Progenitor cell of endocrine pancreas (in vitro differentiated cells): ENCODE measurements at places on chromosomes 16 and 17. TPM values are rescaled to one million over a fixed set of nuclear protein-coding genes. Genes with fewer than 3 reads are reported as not detected.

Gene SMPD3
- total RNA-seq: 1.7 and 2.8 TPM in 2 replicates

Gene CDH11
- 5.5 and 6.0 TPM in 2 replicates for total RNA-seq

Gene SCNN1B
- not detected in 2 replicates for total RNA-seq

Gene ZACN
- 0.36 and 0.96 TPM in 2 replicates for total RNA-seq

Gene CDRT15L2
- total RNA-seq: not detected in 2 replicates

Gene DRG2
- total RNA-seq: 42.9 and 49.3 TPM in 2 replicates

Gene TERB1
- total RNA-seq: 0.29 TPM in 1 of 2 replicates, not detected in the other

Gene KRT24
- not detected in 2 replicates for total RNA-seq

Gene NOL3
- 9.4 and 12.7 TPM in 2 replicates for total RNA-seq

Gene BCKDK
- 40.1 and 41.7 TPM in 2 replicates for total RNA-seq

Gene RGS11
- 2.4 TPM in 2 replicates for total RNA-seq

DNA sequence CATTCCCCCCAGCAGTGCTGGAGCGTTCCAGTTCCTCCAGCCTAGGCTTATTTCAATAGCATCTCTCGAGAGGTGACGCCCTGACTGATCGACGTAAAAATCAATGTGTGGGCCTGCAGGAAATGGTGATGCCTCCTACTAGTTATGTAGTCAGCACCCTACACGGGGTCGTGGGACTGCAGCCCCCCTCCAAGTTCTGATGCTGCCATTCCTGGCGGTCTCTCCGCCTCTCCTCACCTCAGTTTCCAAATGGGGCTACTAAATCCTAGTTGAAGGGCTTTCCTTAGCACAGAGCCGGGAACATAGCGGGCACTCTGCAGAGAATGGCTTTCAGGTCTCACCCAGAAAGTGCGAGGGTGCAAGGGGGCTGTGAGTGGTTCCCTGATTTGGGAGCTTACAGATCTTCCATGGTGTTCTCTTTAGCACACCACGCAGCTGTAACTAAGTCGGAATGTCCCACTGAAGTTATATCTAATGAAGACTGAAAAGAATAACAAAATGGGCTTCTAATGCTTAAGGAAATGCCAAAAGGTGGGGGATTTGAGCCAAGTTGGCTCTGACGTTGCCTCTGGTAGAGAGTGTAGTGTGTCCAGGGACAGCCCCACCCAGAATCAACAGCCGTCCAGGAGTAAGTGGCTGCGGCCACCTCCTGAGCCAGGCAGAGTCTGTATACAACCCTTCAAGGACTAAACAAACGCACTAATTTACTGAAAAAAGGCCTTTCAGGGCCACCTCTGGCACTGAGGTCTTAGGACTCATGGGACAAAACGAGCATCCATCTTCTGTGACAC is 299.7 kb upstream of the FOXF1 start:
- no peaks in the 10 kb centered on the region for H3K36me3 ChIP-seq
- peaks cover 11% of the 10 kb centered on the region for H3K4me1 ChIP-seq
- H3K27ac ChIP-seq: no peak overlapping the region
- H3K4me3 ChIP-seq: no peak overlapping the region
- DNase-seq: no peak

GRCh38 chr16:58176608-58177352 is 21.1 kb downstream of the CSNK2A2 start:
- no peak for DNase-seq
- no peaks in the 10 kb centered on the region for H3K27me3 ChIP-seq
- H3K4me1 ChIP-seq: no peaks in the 10 kb centered on the region
- no peak overlapping the region for H3K4me3 ChIP-seq
- peaks cover 22% of the 10 kb centered on the region for H3K36me3 ChIP-seq
- peak overlapping the region; percentile 73 for H3K27ac ChIP-seq

DNA sequence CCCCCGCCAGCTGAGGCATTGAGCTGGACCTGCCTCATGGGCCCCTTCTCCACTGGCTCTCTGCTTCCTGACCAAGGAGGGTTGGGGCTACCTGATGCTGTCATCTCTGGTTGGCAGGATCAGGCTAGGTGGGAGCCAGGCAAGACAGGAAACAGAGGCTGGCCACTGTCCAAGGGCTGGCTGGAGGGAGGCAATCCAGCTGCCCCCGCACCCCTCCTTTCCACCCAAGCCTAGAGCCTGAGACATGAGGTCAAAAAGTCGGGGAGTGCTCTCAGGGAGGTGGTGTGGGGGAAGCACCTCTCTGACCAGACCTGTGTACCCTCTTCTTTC is 14.5 kb downstream of the NGFR start:
- H3K4me3 ChIP-seq: no peak overlapping the region
- no peak for DNase-seq
- H3K36me3 ChIP-seq: no peaks in the 10 kb centered on the region
- no peak overlapping the region for H3K27ac ChIP-seq

- peaks cover 34% of the 10 kb centered on the region for H3K27me3 ChIP-seq
- H3K4me1 ChIP-seq: no peaks in the 10 kb centered on the region
- DNase-seq: no peak
- no peaks in the 10 kb centered on the region for H3K36me3 ChIP-seq
- no peak overlapping the region for H3K4me3 ChIP-seq
Measured at GRCh38 chr17:17403899-17404576, 72.8 kb upstream of the MED9 start.

- H3K27ac ChIP-seq: no peak overlapping the region
- H3K36me3 ChIP-seq: peaks cover 2% of the 10 kb centered on the region
- DNase-seq: no peak
- no peaks in the 10 kb centered on the region for H3K27me3 ChIP-seq
Measured at GRCh38 chr16:72927199-72928089, 120.5 kb downstream of the ZFHX3 start.

- H3K27ac ChIP-seq: no peak overlapping the region
- no peaks in the 10 kb centered on the region for H3K4me1 ChIP-seq
- H3K36me3 ChIP-seq: peaks cover 10% of the 10 kb centered on the region
- no peaks in the 10 kb centered on the region for H3K27me3 ChIP-seq
Measured at GRCh38 chr17:21191698-21192097, 22.3 kb downstream of the TMEM11 start.

GRCh38 chr16:69040144-69040909 is 65.1 kb upstream of the HAS3 start:
- no peak overlapping the region for H3K4me3 ChIP-seq
- no peak overlapping the region for H3K27ac ChIP-seq
- DNase-seq: no peak
- H3K27me3 ChIP-seq: no peaks in the 10 kb centered on the region
- H3K36me3 ChIP-seq: peaks cover 7% of the 10 kb centered on the region
- no peaks in the 10 kb centered on the region for H3K4me1 ChIP-seq

DNA sequence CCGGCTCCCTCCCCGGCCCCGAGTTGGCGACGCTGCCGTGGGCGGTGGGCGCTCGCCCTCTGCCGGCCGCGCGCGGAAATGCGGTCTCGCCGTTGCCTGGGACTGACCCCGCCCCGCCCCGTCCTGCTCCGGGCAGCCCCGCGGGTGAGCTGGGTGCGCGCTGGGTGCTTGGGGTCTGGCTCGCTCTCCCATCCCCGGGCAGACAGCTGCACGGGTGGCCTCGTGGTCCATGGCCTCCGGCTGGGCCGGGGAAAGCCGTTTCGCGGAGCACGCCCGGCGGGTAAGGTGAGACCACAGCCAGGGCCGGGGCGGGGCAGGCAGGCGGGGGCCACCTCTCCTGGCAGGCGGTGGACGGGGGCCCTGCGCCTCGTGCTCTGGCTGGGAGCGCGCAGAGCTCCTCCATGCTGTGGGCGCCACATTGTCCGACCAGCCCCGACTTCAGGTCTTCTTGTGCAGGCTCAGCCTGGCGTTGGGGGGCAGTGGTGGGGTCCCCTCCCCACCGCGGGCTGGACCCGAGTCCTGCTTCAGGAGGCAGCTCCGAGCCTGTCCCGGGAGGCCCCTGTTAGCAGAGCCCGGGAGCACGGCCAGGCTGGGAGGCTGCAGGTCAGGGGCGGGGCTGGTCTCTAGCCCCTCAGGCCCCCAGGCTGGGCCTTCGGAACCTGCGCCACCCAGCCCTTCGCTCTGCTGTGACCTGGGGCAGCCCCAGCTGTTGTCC is 7.0 kb upstream of the C1QTNF8 start:
- H3K4me3 ChIP-seq: no peak overlapping the region
- DNase-seq: peak; percentile 76
- peaks cover 1% of the 10 kb centered on the region for H3K4me1 ChIP-seq
- no peaks in the 10 kb centered on the region for H3K36me3 ChIP-seq

DNA sequence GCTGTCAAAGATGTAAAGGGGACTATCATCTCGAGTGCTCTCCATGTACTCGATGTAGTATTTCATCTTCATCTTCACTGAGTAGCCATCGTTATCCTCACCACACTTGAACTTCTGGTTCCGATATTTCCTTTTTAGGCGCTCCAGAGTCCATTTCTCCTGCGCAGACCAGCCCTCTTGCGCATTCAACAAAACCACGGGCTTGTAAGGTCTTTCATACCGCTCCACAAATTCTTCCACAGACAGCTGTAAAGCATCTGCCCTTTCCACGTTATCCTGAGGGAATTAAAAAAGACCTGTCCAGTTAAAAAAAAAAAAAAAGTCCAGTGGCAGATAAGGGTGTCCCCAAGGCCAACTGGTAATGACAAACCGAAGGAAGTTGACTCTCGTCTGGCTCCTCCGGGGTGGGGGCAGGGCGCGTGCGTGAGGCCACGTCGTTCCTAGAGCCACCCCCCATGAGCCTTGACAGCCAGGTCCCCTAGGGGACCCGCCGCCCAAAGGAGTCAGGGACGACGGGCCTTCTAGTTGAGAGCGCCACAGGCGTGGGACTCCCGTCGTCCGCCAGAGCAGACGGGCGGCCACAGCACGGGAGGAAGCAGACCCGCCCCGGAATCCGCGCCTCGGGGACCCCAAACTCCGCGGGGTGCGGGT is 701 bp downstream of the JMJD6 start:
- H3K4me3 ChIP-seq: peak overlapping the region; percentile 95
- peaks cover 14% of the 10 kb centered on the region for H3K4me1 ChIP-seq
- DNase-seq: no peak
- H3K36me3 ChIP-seq: peaks cover 18% of the 10 kb centered on the region

DNA sequence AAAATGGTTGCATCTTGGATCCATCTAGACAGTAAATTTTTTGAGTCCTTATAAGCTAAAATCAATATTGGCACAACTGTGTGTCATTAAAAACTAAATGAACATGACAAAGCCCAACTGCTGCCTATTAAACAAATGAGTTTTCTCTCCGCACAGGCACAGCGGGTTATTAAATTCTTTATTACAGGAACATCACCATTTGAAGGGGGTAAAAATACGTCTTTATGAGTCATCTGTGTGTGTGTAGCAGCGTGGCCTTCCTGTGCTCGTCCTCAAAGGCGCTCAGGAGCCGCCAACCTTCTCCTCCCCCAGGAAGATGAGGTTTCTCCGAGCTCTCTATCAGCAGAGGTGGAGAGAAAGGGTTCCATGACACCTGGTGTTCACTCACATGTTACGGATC is 62.6 kb upstream of the SDK2 start:
- no peak for DNase-seq
- H3K27ac ChIP-seq: no peak overlapping the region
- H3K4me1 ChIP-seq: peaks cover 4% of the 10 kb centered on the region

- DNase-seq: no peak
- H3K4me3 ChIP-seq: no peak overlapping the region
- no peaks in the 10 kb centered on the region for H3K36me3 ChIP-seq
- H3K4me1 ChIP-seq: peaks cover 6% of the 10 kb centered on the region
Measured at GRCh38 chr17:48143629-48144028, 36.1 kb downstream of the SNX11 start.

DNA sequence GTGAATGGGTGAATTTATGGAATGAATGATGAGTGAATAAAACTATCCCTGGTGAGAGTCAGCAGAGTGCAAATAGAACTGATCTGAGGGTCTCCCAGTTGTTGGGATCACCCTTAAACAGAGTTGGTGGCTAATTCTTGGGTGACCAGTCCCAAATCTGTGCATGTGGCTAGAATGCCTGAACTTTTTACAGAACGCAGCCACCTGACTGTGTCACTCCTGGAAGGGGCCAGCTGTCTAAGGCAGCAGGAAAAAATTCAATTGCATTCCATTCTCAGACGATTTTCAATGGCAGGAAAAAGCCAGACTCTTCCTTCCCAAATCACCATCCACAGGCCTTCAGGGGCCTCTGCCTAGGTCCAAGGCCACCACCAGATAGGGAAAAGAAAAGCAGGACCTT is 43.5 kb downstream of the BEAN1 start:
- H3K27ac ChIP-seq: no peak overlapping the region
- H3K4me3 ChIP-seq: no peak overlapping the region
- DNase-seq: no peak
- H3K27me3 ChIP-seq: peaks cover 52% of the 10 kb centered on the region
- H3K4me1 ChIP-seq: no peaks in the 10 kb centered on the region
- H3K36me3 ChIP-seq: no peaks in the 10 kb centered on the region

- no peak overlapping the region for H3K4me3 ChIP-seq
- no peaks in the 10 kb centered on the region for H3K27me3 ChIP-seq
- no peak overlapping the region for H3K27ac ChIP-seq
- peaks cover 51% of the 10 kb centered on the region for H3K36me3 ChIP-seq
- peaks cover 6% of the 10 kb centered on the region for H3K4me1 ChIP-seq
Measured at GRCh38 chr16:74888888-74889287, 96.0 kb downstream of the WDR59 start.

DNA sequence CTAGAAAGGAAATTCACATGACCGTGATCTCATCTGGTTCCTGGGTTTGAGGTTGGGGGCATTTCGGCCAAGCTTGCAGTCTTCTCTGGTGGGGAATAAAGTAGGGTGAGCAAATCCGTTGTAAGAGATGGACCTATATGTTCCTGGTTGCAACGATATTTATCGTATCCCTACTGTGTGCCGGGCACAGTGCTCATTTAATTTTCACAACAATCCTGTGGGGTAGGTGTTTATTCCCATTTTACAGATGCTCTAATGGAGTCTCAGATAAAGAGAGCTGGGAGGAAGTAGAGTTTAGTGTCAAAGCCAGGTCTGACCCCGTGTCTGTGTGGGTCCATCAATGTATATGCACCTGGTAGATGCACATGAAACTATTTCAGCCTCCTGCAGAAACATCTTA is 9.4 kb downstream of the CMIP start:
- H3K27ac ChIP-seq: no peak overlapping the region
- H3K4me3 ChIP-seq: no peak overlapping the region
- H3K27me3 ChIP-seq: no peaks in the 10 kb centered on the region
- DNase-seq: no peak
- peaks cover 30% of the 10 kb centered on the region for H3K4me1 ChIP-seq
- peaks cover 4% of the 10 kb centered on the region for H3K36me3 ChIP-seq

DNA sequence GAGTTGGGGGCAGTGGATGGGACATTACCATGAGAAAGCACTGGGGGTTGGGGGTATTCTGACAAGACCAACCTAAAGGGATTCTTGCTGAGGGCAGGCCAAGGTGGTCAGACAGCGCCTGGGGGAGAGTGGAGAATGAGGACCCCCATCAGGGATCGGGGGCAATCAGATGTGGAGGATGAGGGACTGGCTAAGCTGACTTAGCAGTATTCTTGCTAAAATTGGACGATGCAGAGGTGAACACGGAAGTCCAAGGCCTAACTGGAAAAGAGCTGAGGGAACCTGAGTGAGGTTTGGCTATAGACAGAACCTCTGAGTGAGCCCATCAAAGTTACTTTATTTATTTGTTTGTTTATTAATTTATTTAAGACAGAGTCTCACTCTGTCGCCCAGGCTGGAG is 9.2 kb downstream of the QPRT start:
- H3K4me3 ChIP-seq: no peak overlapping the region
- H3K36me3 ChIP-seq: peaks cover 31% of the 10 kb centered on the region
- no peak overlapping the region for H3K27ac ChIP-seq
- no peaks in the 10 kb centered on the region for H3K27me3 ChIP-seq
- no peak for DNase-seq
- H3K4me1 ChIP-seq: peaks cover 6% of the 10 kb centered on the region

GRCh38 chr16:301950-302349 is 19.0 kb downstream of the PDIA2 start:
- H3K27ac ChIP-seq: no peak overlapping the region
- no peaks in the 10 kb centered on the region for H3K4me1 ChIP-seq
- no peak overlapping the region for H3K4me3 ChIP-seq
- H3K36me3 ChIP-seq: peaks cover 4% of the 10 kb centered on the region
- DNase-seq: no peak
- no peaks in the 10 kb centered on the region for H3K27me3 ChIP-seq

- H3K4me3 ChIP-seq: no peak overlapping the region
- H3K36me3 ChIP-seq: peaks cover 3% of the 10 kb centered on the region
- no peaks in the 10 kb centered on the region for H3K27me3 ChIP-seq
- no peak for DNase-seq
Measured at GRCh38 chr16:4404967-4405696, 11.3 kb downstream of the CORO7 start.
